ENCODE measurements at places on chromosomes 11 and 22. TPM values are rescaled to one million over a fixed set of nuclear protein-coding genes. Genes with fewer than 3 reads are reported as not detected.
A peak's percentile ranks its signal among the peaks of the same experiment; 100 is the strongest.

The TRIM5 gene
- 9.8 TPM for total RNA-seq

The RAB39A gene
- total RNA-seq: 1.1 TPM

The C1QTNF4 gene
- total RNA-seq: 0.24 TPM

The OR5B21 gene
- not detected for total RNA-seq

The FADS1 gene
- 25.7 TPM for total RNA-seq

The SCN4B gene
- 12.6 TPM for total RNA-seq

The C11orf87 gene
- total RNA-seq: not detected

DNA sequence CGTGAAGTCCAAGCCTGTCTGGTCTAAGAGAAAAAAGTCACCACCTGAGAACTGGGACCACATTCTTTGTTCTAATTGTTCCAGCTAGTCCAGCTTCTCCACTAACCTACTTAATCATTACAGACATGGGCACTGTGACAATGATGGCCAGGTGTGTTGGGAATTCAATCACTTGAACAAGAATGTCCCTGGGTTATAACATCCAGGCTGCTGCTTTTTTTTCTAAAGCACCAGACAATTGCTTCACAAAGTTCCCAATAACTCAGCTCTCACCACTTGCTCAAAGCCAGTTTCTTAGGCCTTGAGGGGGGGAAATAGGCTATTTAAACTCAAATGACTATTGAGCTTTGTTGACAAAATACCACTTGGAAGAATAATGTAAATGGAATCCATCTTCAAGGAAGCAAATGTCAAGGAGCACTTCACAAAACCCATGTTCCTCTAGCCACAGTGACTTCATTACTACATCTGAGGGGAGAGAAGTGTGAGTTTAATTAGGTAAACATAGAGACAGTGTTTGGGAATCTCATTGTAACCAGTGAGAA is 80.3 kb downstream of the ME3 start:
- DNase-seq: no peak

DNA sequence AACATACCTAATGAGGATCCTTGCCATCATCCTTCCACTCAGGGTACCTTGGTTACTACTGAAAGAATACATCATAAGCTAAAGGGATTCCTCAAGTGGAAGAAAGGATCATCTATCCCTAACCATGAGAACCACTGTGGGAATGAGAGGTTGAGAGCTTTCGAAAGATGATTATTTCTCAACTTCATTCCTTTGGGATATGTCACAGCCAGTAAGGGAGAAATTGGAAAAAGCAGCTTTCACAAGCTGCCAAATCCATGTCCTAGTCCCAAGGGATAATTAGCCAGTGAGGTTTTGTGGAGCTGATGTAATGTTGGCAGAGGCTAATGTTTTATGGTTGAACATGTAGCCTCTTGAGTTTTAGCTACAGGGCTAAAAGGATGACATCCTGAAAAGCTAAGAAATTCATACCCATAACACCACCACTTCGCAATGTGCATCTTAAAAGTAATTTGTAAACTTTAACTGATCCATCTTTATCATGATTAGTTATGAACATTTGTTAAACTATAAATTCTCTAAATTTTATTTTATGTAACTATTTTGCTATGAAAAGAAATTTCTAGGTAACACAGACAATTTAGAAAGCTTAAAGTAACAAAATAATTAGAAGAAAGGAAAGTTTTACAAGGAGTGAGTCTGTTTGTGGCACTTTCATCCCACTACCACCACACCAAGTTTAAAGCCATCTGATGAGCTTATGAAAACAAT is 123.9 kb downstream of the MRTFA start:
- no peak for DNase-seq

DNA sequence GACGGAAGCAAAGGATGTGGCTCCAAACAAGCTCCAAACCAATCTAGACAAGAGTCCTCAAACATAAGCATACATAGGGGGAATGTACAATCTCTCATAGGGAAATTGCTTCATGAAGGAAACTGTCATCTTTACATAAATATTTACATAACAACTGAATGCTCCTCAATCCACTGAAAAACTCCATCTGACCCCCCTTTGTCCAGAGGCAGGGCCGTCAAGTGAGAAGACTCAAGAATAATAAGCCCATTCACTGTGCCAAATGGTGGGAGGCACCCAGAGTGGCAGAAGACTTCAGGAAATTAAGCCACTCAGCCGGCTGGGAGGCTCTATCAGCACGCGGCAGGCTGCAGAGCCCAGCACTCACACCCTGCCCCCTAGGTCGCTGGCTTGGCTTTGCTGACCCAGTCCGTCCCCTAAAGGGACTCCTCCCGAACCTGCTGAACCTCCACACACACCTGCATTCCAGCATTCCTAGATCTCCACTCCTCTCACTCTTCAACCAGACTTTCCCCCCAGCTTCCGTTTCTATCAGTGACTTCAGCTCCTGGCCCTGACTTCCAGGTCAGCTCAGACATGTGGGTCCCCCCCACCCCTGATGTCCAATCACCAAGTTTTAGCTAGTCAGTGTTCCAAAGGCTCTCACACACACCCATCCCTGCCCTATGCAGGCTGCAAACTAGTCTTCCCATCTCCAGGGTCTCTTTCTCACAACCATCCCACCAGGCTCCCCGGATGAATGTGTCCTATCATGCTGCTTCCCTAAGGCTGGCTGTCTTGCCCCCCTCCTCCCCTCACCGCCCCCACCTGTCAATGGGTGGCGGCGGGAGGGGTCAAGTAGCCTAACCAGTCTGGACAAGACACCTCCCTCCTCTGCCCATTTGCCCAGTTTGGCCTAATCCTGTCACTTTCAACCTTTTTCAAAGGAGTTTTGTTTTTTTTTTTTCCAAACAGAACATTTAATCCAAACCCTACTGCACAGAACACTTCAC is 11.3 kb downstream of the VPS37C start:
- no peak for DNase-seq

DNA sequence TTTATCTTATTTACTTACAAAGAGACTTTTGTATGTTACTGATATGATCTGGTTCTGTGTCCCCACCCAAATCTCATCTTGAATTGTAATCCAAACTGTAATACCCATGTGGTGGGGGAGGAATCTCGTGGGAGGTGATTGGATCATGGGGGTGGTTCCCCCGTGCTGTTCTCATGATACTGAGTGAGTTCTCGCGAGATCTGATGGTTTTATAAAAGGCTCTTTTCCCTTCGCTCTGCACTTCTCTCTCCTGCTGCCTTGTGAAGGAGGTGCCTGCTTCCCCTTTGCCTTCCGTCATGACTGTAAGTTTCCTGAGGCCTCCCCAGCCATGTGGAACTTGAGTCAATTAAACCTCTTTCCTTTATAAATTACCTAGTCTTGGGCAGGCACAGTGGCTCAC is 42.4 kb upstream of the WNT7B start:
- no peak for DNase-seq

GRCh38 chr11:30960387-30960992 is 374.3 kb upstream of the MPPED2 start:
- DNase-seq: no peak

- no peak for DNase-seq
These were observed 31.4 kb downstream of the IGHMBP2 start for GRCh38 chr11:68935066-68935465.

- DNase-seq: no peak
These were observed 8.0 kb upstream of the NUP160 start for GRCh38 chr11:47856186-47856585.

DNA sequence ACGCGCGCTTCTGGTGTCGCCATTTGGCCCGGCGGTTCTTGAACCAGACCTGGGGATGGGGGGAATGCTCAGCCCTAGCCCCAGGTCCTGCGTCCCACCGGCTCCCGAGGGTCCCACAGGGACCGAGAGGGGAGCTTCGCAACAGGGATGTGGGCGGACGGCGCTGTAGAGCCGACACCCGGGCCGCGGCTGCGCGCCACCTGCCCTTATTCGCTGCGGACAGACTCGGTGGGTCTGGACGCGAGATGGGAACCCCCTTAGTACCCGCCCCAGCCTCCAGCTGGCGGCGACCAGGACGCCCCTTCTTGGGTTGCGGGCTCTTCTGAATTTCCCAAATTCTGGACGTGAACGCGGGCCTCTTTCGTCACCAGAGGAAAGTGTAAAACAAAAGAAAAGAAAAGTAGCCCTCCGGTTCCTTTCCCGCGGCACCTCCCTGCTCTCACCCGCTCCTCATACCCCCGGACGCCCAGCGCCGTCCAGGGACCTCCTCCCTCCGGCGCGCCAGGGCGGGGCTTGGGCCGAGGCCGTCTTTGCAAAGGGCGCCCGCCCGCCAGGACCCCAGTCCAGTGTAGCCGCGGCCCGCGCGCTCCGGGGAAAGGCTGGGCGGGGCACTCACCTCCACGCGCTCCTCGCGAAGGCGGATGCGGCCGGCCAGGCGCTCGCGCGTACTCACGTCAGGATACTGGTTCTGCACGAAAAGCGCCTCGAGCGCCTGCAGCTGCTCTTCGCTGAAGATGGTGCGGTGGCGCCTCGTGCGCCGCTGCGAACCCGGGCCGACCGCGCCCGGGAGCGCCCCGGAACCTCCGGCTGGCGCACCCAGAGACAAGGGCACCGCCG is 827 bp downstream of the GSC2 start:
- peak; percentile 43 for DNase-seq

All from Right ventricle myocardium inferior (tissue), 1 donor.